ENCODE measurements at places on chromosomes 7 and 10. TPM values are rescaled to one million over a fixed set of nuclear protein-coding genes. Genes with fewer than 3 reads are reported as not detected.

- no peak overlapping the region for H3K27ac ChIP-seq
- DNase-seq, result no peak
- peaks cover 4% of the 10 kb centered on the region for H3K27me3 ChIP-seq
- no peaks in the 10 kb centered on the region for H3K4me1 ChIP-seq
- H3K36me3 ChIP-seq, result no peaks in the 10 kb centered on the region
- no peak overlapping the region for H3K4me3 ChIP-seq
Measured at GRCh38 chr10:120327675-120328074, 129.4 kb upstream of the PLPP4 start.

- no peaks in the 10 kb centered on the region for H3K27me3 ChIP-seq
- no peaks in the 10 kb centered on the region for H3K36me3 ChIP-seq
- H3K4me1 ChIP-seq, result peaks cover 40% of the 10 kb centered on the region
- H3K4me3 ChIP-seq, result no peak overlapping the region
Measured at GRCh38 chr10:4242561-4243035, 457.6 kb upstream of the KLF6 start.

DNA sequence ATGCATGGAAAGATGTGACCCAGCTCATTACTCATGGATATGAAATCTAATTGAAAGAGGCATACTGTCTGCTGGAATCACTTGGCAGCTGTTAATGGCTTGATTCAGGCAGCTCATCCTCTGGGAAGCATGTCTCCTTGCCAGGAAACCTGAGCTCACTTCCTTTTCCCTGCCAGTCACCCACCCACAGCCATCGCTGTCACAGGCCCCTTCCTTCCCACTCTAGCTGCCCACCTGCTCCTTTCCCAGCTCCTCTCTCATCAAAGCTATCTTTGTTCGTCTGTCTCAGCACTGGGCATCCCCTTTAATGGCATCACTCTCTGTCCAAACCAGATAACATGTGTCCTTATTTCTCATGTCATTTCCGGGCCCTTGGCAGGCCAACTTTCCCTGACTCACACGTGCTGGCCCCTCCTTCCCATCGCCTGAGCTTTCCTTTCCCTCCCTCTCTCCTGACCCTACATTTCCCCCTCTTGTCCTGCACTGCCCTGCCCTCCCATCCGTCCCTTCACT is 721.9 kb downstream of the TNS3 start:
- no peaks in the 10 kb centered on the region for H3K27me3 ChIP-seq
- no peak overlapping the region for H3K27ac ChIP-seq
- H3K4me1 ChIP-seq, result no peaks in the 10 kb centered on the region
- H3K4me3 ChIP-seq, result no peak overlapping the region

DNA sequence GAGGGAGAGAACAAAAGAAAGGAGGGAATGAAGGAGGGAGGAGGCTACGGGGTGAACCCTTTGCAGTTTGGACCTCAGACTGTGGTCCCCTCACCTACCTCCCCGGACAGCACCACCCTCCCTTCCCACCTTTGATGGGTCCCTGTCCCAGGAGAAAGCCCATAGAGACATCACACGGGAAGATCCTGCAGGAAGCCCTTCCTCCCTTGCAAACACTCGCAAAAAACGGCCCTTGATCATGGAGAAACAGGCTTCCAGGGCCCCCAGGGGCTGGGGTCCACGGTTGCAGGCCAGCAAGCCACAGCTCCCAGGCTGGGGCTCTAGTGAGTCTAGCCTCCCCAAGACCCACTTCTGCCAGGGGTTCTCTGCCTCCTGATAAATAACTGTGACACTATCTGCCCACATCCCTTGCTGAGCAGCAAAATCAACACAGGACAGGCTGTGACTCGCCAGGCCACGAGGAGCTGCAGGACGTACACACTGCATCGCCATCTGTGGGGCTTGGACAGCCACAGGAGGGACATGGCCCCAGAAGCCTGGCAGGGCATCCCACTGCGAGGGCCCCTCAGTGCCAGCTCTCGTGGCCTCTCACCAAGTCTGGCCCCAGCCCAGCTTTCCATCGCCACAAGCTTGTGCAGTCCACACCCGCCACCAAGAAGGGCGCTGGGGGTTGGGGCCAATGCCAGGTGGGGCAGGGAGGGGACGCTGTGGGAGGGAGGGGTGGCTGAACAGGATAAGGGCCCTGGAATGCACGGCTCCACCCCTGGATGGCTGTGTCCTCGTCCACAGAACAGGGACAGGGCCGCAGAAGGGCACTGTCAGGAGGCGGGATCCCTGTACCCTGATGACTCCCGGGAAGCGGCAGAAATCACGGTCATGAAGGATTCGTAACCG is 34.2 kb downstream of the PDGFA start:
- no peaks in the 10 kb centered on the region for H3K4me1 ChIP-seq
- H3K4me3 ChIP-seq, result no peak overlapping the region

DNA sequence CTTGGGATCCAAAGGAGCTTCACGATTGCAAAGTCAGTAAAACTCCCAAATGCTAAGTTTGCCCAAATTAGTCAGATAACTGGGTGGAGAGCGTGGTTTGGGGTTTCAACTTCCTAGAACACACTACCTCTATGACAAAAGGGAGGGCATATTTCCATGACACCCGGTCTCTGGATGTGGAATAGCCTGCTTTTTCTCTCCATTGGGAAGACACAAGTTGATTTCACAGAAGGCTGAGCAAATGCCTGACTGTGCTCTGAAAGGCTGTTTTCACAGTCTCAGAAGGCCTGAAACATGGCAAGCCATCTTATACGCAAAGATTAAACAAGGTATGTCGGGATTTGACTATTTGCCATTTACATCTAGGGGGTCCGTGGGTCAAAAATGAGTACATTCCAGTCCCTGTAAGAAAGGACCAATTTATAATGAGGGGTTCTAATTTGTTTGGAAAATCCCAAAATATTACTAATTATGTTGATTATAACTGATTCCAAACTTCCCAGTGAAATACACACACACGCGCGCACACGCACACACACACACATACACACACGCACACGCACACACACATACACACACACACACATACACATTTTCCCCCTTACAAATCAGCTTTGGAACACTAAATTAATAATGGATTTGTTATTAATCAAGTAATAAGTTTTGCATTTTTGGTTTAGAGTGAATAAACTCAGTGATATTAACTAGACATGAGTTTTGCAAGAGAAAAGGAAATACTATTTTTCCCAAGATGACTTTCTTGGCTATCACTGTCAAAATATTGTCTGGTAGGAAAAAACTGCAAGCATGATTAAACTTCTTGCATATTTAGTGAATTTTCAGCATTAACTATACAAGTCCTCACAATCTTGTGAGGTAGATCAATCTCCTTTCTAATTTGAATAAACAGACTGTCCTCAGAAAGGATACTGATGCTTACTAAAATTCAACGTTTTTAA is 105.0 kb downstream of the PRTFDC1 start:
- DNase-seq, result no peak
- H3K4me3 ChIP-seq, result no peak overlapping the region
- peaks cover 2% of the 10 kb centered on the region for H3K4me1 ChIP-seq

GRCh38 chr10:93749218-93749799 is 8.4 kb upstream of the LGI1 start:
- no peak overlapping the region for H3K27ac ChIP-seq
- no peak for DNase-seq
- no peaks in the 10 kb centered on the region for H3K4me1 ChIP-seq
- no peaks in the 10 kb centered on the region for H3K36me3 ChIP-seq

The CHAT gene
- not detected for total RNA-seq

The CREB5 gene
- 1.5 TPM for total RNA-seq

The IKZF1 gene
- 277 TPM for total RNA-seq
